IMR-90 (cell line): ENCODE measurements at places on chromosomes 2 and 18.

DNA sequence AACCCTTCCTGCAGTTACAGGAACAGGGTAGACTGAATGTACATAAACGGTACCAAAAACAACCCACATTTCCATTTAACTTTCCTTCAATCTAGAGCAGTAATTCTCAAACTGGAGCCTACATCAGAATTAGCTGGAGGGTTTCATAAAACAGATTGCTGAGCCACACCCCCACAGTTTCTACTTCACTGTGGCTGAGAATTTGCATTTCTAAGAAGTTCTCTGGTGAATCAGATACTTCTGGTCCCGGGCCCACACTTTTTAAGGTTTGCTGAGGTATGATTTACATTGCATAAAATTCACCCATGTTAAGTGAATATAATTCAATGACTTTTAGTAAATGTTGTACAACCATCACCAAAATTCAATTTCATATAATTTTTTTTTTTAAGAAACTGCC is 113.7 kb downstream of the SRBD1 start:
- DNase-seq: peak; percentile 43

DNA sequence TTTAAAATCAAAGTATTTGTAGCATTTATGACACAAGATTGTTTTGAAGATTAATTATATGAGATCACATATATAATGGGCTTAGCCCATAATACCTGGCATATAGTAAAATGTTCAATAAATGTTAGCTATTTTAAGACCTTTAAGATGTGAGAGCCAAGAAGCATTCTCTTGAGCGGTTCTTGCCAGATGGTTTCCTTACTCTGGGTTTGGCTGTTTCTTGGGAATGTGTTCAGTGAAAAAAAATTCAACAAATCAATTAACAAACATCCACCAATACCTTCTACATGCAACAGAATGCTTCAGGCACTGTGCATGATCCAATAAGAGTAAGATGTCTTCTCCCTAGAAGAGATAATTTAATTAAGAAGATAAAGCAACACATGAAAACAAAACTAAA is 230.4 kb downstream of the CMPK2 start:
- DNase-seq: no peak

GRCh38 chr2:179344280-179344964 is 79.8 kb upstream of the SESTD1 start:
- peak; percentile 31 for DNase-seq

GRCh38 chr2:206480161-206480560 is 36.8 kb downstream of the ADAM23 start:
- peak; percentile 55 for DNase-seq

- no peak for DNase-seq
Measured at GRCh38 chr2:207534417-207534816, 4.7 kb downstream of the CREB1 start.

DNA sequence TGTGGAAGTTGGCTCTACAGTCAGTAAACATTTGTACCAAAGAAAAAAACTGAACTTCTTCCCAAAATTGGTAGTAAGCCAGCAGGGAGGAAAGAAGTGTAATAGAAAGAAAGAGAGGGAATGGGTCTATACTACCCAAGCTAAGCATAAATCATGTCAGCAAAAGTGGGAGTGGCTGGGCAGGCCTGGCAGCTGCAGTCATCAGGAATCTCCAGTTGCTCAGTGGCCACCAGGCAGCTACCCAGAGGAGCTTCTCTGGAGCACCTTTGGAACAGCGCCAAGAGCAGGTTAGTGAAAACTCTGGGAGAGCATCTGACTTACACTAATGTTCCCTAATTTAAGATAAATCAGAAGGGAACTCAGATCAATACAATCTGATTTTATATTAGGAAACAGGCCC is 14.3 kb downstream of the FRZB start:
- DNase-seq: no peak

DNA sequence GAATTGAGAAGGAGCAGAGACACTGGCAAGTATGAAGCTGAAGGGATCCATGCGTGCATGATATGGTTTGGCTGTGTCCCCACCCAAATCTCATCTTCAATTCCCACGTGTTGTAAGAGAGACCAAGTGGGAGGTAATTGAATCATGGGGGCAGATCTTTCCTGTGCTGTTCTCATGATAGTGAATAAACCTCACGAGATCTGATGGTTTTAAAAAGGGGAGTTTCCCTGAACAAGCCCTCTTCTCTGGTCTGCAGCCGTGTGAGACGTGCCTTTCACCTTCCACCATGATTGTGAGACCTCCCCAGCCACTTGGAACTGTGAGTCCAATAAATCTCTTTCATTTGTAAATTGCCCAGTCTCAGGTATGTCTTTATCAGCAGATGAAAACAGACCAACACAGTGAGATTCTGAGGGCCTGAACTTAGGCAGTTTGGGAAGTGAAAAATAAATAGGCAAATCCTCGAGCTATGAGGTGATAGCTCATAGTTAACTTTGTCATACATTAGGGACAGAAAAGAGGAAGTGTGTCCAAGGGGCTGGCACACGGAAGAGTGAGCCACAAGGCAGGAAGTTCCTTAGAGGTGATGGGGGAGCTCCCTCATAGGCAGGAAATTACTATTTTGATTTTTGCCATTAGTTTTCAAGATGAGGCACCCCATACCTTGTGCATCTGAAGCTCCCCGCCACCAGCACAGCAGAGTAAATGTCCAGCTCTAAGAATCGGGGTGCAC is 658.8 kb upstream of the ID2 start:
- DNase-seq: no peak

DNA sequence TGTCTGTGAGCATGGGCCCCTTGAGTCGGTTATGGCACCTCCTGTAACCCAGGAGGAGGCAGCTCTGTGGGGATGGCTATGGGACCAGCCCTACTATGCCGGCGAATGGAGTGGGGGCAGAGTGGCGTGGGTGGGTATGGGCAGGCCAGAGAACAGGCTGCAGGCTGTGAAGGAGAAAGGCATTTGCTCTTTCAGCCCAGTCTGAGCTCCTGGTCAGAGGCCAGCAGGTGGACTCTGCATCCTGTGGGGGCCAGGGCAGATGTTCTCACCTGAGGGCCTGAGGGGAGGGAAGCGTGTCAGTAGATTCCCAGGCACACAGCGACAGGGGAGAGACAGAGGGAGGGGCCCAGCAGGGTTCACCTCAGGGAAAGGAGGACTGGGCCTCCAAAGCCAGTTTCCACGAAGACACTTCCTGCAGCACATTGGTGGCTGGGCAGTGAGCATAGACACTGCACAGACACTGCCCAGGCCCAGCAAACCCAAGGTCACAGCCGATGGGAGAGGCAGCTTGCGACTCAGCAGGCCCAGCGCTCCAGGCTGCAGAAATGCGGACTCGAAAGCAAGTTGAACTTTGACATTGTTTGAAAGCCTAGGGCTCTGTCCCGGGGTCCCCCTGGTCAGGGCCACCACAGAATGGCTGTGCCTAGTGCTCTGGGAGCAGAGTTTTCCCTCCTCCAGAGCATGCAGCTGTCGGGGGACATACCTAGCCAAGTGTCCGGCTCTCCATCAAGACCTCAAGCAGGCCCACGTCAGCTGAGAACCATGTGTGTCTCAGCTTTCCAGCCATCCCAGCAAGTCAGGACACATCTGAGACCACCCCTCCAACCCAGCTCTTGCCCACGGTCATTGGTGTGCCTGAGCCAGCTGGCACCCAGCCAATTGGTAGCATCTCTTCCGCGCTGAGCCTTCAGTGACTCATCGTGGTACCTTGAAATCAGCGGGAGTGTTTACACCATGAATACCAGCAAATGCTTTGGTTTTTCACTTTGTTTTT is 53.8 kb downstream of the TGOLN2 start:
- peak; percentile 91 for DNase-seq

GRCh38 chr2:96869822-96870625 is at the start of gene SEMA4C:
Gene SEMA4C, minus strand, starts transcription at chr2:96870080. Its CDS starts 2,194 bp downstream, at chr2:96867886.
- no peak for DNase-seq

- DNase-seq: no peak
Measured at GRCh38 chr2:79100285-79100684, 12.5 kb upstream of the REG1B start.

DNA sequence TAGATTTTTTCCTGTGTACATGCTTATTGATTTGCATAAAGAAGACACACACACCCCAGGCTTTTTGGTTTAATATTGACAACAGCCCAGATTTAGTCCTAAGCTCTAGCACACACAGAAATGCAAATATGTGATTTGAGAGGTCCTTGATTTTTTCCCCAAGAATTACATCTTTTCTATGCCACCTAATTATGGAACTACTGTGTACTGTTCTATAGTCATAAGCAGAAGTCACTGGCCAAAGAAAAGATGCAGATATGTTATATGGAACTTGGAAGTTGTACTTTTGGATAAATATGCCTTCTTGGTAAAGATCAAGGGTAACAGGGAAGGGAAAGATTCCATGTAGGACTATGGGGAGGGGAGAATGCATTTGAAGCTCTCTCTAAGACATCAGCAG is 105.6 kb downstream of the SETBP1 start:
- DNase-seq: no peak

DNA sequence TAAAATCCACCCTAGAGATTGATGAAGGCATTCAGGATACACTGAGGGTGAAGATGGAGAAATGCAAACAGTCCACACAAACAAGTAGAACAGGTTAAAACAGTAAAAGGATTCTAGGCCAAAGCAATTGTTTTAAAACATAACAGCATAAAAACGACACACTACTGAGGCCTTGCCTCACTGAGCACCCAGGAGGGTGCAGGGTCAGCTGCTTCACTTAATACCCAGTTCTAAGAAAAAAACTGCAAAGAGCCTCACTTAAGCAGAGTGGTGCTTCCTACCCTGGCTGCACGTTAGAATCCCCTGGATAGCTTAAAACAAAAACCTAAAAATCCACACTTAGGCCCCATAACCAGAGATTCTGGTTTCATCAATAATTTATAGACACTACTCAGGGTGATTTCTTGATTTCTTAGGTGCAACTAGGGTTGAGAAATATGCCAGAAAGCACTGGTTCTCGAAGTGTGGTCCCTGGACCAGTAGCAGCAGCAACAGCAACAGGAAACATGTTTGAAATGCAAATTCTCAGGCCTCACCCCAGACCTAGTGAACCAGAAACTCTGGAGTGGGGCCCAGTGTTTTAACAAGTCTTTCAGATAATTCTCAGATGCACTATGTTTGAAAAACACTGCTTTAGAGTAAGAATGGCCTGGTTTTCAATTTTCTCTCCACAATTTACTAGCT is 279.1 kb downstream of the ZEB2 start:
- no peak for DNase-seq

DNA sequence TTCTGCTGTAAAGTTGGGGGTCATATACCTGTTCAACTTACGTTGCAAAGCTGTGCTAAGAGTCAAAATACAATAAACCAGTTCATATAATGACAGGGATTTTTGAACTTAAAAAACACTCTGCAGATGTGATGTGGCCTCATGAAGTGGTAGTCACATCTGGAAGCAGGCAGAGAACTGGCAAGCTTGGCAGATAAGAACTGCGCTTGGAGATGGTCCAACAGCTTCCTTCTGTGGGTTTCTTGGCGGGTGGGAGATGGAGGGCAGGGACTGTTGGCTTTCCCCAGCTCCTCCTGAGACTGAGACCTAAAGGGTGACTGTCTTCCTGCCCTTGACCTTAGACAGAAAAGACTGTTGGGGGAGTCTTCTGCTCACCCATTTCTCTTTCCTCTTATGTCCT is 140.4 kb downstream of the CTIF start:
- DNase-seq: no peak

DNA sequence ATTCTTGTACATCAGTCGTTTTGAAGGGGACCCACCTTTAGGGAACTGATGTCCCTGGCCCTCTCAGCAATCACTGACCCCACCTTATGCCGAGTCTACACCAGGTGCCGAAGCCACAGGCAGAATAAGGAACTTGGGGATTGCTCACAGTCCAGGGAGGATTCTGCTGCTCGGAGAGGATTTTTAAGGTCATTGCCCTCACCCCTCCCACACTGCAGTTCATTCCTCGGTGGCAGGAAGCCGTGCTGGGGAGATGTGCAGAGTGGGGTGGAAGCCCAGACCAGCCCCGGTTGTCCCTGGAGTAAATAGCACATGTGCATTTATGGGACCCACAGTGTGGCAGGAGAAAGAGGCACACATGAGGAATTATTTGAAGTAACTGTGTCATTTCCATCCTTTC is 50.4 kb downstream of the PLB1 start:
- DNase-seq: no peak

GRCh38 chr2:54540194-54540593 is 84.1 kb downstream of the SPTBN1 start:
- DNase-seq: peak; percentile 15

DNA sequence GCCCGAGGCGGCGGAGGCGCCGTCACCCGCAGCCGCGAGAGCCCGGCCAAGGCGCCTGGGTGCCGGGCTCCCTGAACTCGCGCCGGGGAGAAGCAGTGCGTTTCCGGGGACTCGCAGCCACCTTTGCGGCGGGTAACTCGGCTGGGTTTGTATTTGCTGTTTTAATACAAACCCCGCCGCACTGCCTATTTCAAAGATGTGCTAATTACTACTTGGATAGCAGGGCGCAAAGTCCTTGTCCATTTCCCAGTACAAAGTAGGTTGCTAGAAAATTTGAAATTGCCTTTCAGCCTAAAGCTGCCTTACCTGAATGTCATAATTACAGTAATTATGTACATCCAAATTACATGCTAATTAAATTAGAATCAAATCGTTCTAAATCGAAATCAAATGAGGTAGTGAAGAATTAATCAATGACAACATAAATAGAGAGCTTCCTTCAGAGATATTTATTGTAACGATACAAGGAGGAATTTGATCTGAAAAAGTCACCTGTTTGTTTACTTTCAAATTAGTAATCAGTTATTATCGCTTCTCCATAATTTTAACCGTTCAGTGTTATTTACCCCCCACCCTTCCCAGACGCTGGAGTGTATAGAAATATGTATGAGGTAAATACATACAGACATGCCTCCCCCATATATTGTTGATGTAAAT is 8.1 kb downstream of the SP9 start:
- DNase-seq: no peak

GRCh38 chr2:63131196-63131595 is 80.6 kb downstream of the OTX1 start:
- DNase-seq: no peak

GRCh38 chr2:39872748-39873147 is 93.7 kb upstream of the THUMPD2 start:
- DNase-seq: no peak

GRCh38 chr18:24683925-24684324 is 223.5 kb downstream of the HRH4 start:
- no peak for DNase-seq

GRCh38 chr2:139645617-139646016 is 865.4 kb upstream of the NXPH2 start:
- no peak for DNase-seq
